Stimulated activated CD4-positive, alpha-beta T cell treated with anti-CD3 and anti-CD28 coated beads, Interleukin-1b, Interleukin-23, amount 100 ng/mL, for 48 hours (primary cell): ENCODE measurements at places on chromosomes 1 and 21.

DNA sequence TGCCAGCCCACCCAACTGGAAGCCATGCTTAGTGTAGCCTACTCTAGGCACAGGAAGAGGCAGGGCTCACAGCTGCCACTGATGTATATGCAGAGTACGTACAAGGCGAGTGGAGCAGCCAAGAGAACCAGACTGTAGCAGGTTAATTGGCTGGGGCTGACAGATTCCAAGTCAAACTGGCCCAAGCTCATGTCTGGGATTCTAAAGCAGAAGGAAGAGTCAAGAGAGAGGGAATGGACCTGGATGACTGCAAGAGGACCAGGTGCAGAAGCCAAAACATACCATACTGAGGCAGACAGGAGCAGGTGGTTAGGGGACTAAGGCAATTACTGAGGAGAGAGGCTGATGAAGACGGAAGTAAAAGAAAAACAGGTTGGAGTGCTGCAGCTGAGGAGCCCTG is 51.3 kb upstream of the LRRN2 start:
- no peak for DNase-seq

DNA sequence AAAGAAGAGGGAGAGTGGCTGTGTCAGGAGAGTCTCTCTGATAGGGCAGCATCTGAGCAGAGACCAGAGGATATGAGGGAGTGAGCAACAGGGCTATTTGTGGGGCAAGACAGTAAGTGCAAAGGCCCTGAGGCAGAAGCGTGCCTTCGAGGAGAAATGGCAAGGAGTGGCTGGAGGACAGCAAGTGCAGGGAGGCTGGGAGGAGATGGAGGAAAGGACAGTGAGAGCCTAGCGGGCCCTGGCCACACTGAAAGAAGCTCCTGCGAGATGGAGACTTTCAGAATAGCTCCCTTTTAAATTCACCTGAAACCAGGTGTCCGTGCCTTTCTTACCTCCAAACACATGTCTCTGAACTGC is 25.2 kb downstream of the EXOC8 start:
- no peak for DNase-seq

- no peak for DNase-seq
Measured at GRCh38 chr1:227764019-227764391, 28.8 kb downstream of the SNAP47 start.

- no peak for DNase-seq
Measured at GRCh38 chr1:2544875-2545640, 11.1 kb upstream of the TNFRSF14 start.

DNA sequence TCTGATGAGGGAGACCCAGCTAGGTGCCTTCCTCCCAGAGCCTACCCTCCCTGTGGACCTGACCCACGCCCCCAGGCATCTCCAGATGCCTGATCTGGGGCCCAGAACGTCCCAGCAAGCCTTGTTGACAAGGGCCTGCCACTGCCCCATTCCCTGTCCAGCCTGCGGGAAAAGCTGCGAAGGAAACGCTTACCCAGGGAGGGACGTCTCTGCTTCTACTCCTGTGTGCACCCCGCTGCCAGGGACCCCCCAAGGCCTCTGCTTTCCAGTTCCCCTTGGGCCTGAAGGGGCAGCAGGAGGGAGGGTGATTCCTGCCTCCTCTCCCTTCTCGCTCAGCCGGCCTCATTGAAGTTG is 11.6 kb upstream of the CLSTN1 start:
- DNase-seq = no peak

GRCh38 chr1:47578026-47578720 is 140.3 kb downstream of the FOXD2 start:
- no peak for DNase-seq

DNA sequence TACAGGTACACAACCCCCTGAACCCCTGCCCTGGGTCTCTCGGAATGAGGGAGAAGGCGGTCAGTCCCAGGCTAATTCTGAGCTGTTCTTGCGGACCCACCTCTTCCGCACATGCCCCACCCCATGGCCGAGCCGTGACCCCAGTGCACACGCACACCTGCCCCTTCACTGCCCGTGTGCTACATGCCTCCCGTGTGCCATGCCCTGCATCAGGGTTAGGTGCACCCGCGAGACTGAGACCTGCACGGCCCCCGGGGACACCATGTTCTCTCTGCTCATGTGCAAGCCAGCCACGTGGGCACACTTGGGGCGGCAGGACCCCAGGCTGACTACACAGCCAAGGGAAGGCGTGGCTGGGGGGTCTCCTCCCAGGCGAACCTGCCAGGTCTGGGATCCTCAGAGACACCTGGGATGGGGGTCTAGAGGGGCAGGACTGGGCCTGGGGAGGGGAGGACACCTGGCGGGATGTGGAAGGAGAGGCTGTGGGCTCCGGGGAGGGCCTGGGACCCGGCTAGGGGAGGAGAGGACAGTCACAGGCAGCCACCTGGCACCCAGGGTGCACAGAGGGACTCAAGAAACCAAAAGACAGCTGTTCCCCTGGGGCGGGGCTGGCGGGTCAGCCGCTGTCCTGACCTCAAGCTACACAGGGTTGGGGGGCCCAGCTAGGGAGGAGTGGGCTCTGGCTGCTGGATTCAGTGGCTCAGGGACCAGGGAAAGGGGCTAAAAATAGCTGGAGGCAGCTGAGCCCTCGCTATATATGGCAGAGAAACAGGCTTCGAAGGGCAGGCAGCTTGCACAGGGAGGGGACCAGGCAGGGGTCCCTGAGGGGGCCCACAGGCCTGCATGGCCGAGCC is 133.4 kb downstream of the CASZ1 start:
- DNase-seq = no peak

DNA sequence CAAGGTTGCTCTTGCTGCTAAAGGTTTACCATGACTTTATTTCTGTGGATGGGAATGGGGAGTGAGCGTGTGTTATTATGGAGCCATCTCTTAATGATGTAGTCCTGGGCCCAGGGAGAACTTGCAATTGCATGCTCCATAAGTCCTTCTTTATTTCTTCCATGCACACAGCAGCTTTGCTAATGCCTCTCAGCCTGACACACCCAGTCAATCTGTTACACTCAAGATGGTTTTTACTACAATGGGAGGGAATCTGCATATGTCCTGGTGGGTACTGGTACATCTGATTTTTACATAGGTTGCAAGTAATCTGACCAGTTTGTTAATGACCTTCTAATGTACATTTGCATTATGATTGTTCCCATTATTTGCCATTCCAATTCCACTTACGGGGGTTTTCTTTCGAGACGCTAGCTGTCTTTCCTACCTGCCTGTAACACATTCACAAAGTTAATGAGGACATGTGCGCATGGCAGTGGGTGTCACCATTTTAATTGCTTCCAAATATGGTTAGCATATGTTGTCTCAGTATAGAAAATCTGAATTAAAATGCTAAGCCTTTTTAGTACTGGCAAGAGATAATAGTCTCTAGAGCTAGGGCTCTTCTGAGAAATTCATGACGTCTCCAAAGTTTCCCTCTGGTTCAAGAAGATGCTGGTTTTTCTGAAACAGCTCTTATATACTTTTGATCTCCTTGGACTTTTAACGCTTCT is 188.2 kb downstream of the GRIK1 start:
- no peak for DNase-seq

DNA sequence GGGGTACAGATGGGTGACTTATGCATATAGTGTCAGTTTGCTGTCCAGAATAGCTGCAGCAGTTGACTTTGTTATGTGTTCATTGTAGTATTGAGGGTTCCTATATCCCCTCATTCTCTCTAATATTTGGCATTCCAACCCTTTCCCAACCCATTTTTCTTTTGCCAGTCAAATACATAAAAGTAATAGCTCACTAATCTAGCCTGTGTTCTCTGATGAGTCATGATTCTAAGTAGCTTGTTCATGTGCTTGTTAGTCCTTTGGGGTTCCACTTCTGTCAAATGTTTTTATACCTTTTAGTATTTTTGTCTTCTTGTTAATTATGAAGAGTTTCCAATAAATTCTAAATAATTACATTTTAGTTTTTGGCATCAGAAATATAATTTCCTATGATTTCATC is 99.2 kb upstream of the MROH9 start:
- DNase-seq = no peak

GRCh38 chr1:192488058-192488457 is 87.5 kb upstream of the RGS1 start:
- DNase-seq = no peak

GRCh38 chr1:35282172-35282571 is 13.7 kb downstream of the ZMYM4 start:
- no peak for DNase-seq

DNA sequence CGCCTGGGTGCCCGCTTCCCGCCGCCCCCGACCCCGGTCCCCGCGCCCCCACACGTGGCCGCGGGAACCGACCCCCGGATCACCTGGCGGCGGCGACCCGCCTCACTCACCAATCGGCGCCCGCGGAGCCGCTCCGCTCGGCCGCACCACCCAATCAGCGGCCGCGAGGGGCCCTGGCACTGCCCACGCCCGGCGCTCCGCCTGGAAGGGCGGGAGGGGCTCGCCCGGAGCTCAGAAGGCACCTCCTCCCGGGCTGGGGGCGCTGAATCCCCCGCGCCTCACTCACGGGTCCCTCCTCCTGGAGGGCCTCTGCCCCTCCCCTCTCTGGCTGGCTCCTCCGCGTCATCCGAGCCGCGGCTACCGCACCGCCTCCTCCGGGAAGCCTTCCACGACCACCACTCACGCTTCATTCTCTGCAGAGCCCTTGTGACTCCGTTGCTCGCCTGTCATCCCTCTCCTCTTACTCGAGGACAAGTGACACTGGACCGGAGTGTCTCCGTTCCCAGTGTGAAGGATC is 374 bp downstream of the SH2D5 start:
- DNase-seq = peak; percentile 50

DNA sequence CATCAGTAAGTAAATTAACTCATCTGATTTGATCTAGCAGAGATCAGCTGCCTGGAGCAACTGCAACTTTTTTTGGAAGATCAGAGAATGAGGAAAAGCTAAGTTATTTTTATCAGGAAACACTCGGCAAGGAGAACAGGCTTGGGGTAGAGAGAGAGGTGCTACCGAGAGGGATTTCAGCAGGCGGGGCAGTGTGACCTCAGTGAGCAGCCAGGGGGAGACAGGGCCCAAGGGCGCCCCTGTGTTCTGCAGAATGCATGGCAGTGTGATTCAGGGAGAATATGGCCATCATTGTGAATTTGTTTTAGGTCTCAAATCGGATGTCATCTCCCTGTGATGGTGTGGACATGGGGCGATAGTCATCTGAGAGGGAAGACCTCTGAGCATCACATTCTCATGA is 484.1 kb upstream of the VAMP3 start:
- DNase-seq = no peak

GRCh38 chr1:86757272-86757984 is 53.1 kb downstream of the SH3GLB1 start:
- no peak for DNase-seq

- DNase-seq = no peak
Measured at GRCh38 chr21:45269861-45270260, 17.8 kb downstream of the POFUT2 start.

DNA sequence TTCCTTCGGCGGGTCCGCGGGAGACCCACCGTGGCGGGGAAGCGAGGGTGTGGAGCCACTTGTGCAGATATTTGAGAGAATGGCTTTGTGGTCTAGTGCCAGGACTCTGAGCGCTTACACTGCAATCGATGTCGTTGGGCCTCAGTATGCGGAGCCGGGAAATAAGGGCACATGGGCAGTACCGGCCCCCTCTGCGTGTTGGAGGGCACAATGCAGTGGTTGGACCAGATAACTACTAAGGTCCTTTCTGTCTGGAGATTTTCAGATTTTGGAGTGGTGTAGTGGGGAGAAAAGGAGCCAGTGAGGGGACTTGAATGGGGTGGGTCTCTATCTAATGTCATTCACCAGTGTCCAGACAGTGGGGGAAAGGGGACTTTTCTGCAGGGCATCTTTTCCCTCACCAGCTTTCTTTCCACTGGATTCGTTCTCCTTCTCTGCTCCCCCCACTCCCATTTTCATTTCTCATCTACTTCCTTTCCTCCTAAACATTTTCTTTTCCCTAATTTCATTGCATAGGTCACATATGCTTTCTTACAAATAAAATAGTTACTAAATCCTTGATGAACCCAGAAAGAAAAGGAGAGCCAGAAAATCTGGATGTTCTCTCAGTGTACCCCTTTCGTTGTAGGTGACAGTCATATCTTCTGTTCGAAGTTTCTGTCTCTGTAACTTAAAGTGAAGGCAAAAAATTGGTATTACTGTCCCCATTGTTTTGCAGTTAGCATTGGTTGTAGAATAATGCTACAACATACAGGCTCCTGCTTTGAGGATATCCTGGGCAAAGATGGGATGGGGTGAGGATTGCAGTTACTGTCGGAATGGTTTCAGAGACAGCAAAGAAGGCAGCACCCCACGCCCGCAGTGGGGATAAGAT is 1.4 kb downstream of the ATF3 start:
- DNase-seq = peak; percentile 14

DNA sequence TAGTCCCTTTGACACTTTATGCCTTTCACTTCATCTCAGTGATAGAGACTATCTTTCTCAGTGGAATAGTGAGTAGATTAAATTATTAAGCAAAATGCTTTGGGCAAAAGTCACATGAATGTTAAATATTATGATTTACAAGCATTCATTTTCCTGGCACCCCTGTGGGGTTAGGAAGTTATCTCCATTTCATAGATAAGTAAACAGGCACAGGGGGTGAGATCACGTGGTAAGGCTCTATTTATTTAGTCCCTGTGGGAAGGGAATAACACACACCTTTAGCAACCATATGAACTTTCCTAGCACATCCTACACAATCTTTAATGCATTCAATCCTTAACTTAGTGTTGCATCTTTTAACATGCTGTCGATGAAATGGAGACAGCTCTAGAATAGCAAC is 12.3 kb downstream of the PSMB2 start:
- DNase-seq = no peak

- DNase-seq = peak; percentile 40
Measured at GRCh38 chr21:43352568-43353281, 74.2 kb downstream of the SIK1 start.

DNA sequence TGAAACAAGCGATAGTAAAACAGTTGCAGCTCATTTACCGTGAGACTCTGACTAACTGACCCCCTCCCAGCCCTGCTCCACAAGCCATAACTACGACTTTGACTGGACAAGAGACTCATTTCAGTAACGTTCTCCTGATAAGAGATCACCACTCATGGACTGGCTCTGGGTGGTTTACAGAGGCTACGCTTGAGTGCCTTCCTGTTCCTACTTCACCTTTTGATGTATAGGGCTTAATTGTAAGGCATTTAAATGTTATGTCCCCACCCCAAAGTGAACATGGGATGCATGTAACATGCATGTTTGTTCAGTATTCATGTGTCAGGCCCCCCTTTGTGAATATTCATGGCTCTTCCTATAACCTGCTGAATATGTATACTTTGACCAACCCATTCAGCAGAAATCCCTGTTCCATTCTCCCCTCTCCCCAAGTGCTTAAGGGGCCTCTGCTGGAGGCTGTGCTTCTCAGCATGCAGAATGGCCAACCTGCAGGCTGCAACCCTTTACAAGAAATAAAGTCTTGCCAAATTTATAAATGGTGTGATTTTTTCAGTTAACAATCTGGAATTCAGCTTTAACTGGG is 50.7 kb upstream of the SPOCD1 start:
- no peak for DNase-seq

- no peak for DNase-seq
Measured at GRCh38 chr1:180802813-180803212, 109.9 kb upstream of the KIAA1614 start.
